ENCODE measurements at places on chromosomes 6 and 20.
A peak's percentile ranks its signal among the peaks of the same experiment; 100 is the strongest.

GRCh38 chr6:31791324-31792089 is 4.0 kb downstream of the VARS1 start:
- no peak for DNase-seq

DNA sequence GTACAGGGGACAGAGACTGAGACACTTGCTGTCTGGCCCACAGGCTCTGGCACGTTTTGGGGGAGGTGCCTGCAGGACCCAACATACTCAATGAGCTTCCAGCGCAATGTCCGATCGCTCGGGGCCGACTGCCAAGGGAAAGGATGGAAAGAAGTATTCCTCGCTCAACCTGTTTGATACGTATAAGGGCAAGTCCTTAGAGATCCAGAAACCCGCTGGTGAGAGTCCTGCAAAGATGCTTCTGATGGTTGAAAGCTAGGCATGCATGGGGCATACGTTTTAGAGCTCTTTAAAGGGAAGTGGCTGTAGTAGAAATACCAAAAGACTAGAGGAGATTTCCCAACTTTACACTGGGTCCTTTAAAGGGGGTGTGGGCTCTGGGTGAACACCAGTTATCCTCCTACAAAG is 2.2 kb downstream of the PRRC2A start:
- DNase-seq: no peak

DNA sequence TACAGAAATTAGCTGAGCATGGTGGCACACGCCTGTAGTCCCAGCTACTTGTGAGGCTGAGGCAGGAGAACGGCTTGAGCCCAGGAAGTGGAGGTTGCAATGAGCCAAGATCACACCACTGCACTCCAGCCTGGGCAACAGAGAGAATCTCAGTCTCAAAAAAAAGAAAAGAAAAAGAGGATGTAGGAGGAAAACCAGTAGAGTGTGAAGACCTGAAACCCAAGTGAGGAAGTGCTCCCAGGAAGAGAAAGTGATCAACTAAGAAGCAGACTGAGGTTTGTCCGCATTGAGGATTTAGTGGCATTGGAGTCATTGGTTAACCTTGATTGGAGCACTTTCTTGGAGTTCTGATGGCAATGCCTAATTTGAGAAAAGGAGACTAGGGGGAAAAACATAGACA is 20.6 kb upstream of the TASP1 start:
- no peak for DNase-seq

DNA sequence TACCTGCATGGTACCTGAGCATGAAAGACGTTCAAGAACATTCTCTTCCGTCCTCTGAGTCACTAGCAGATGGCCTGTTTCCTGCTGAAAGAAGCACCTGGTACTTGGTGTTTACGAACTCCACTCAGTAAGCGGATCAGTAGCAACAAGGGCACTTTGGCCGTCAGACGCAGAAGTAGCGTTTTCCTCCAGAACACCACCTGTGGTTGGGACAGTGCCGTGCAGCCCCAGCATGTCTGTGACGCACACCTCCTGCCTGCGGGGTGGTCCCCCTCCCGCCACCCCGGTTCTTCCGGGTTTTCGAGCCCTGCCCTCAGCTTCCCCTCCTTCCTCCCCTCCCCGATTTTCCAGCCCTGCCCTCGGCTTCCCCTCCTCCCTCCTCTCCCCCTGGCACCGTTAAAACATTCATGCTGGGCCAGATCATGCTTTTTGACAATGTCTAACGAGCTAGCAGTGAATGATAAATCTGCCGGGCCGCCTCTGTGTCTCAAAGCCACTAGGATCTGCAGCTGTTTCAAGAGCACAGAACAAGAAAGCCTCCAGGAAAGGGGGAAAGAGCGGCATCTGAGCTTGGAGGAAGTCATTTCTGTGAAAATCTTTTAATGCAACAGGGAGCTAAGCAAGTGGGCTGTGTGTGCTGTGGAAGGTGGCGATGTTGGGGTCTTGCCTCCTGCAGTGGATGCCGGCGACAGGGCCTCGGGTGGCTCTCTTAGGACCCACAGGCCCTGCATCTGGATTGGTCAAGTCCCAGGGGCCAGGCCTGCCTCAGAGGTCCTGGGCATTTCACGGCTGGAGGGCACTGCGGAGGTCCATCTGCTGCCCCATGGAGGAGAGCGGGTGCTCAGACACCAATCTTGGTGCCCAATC is 207.9 kb downstream of the ERMARD start:
- DNase-seq: peak; percentile 15

DNA sequence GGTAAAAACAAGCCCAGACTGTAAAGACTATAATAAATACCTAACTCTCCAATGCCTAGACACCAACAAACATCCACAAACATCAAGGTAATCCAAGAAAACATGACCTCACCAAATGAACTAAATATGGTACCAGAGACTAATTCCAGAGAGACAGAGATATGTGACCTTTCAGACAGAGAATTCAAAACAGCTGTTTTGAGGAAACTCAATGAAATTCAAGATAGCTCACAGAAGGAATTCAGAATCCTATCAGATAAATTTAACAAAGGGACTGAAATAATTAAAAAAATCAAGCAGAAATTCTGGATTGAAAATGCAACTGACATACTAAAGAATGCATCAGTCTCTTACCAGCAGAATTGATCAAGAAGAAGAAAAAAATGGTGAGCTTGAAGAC is 26.6 kb downstream of the NCOA6 start:
- DNase-seq: no peak

DNA sequence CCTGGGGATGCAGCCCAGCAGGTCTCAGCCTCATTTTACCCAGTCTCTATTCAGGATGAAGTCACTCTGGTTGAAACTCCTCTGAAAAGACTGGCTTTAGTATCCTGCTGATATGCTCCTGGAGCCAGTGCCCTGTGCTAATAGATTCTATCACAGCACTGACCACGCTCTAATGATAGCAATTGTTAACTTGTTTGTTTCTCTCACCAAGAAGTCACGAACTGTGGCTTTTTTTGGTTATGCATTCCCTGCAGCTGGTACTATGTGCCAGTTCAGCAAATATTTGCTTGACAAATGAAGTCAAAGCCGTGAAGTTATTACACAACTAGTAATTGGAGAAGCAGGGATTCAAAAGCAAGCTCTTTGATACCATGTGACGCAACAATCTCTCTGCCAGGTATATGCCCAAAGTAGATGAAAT is 754.6 kb downstream of the KIF16B start:
- DNase-seq: no peak

DNA sequence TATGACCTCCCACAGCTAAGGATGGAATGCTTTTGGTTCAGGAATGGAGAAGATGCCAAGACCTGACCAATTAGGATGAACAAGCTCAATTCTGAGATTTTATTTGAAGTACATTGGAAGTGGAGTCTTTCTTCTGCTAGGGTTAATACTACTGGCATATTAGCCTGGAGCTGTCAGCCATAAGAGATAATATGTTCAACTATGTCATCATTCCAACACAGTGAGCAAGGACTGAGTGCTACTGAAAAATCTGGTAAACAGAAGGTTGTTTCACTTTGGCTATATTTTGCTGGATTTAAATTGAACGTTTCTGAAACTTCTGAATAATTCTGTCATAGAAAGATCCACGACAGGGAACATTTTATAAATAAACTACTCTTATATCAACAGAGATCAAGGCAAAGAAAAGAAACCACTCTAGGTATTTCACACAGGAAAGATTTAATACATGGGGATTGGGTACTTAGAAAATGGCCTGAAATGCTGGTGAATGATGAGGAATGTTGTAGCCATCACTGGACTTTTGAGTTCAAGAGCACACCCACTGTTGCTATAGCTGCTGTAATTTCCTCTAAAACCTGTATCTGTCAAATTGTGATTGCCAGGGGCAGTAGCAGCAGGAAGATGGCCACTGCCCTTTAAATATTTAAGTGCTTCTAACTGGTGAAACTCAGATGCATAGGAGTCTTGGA is 200.5 kb downstream of the PLCB4 start:
- DNase-seq: no peak

- no peak for DNase-seq
These were observed 51.5 kb downstream of the PREX1 start for GRCh38 chr20:48776306-48776705.

DNA sequence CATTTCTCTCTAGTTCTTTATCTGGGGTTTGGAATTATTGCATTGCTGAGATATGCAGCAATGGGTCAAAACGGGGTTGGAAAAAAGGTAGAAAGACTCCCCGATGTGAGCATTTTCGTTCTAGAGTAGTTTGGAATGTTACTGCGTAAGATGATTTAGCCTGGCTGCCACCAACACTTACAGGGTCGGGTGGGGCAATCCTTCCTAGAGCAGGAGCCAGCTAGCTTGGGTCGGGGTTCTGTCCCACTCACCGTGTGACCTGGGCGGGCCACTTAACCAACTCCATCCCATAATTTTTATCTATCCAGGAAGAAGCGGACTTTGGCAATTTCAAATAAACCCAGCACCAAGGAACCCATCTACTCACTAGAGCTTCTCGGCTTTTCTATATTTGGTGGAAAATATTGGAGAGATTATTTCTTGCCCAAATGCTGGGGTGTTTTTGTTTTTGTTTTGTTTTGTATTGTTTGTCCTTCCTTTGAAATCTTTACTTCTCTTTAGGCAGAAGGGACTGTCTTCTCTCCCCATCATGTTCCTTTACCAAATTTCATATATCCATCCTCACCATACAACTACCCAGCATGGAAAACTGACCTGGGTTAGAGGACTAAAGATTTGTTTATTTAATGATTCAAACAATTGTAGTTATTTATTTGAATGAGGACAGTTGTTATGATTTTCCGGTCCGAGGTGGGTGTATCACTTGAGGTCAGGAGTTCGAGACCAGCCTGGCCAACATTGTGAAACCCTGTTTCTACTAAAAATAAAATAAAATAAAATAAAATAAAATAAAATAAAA is 72.4 kb downstream of the GPX5 start:
- DNase-seq: no peak

DNA sequence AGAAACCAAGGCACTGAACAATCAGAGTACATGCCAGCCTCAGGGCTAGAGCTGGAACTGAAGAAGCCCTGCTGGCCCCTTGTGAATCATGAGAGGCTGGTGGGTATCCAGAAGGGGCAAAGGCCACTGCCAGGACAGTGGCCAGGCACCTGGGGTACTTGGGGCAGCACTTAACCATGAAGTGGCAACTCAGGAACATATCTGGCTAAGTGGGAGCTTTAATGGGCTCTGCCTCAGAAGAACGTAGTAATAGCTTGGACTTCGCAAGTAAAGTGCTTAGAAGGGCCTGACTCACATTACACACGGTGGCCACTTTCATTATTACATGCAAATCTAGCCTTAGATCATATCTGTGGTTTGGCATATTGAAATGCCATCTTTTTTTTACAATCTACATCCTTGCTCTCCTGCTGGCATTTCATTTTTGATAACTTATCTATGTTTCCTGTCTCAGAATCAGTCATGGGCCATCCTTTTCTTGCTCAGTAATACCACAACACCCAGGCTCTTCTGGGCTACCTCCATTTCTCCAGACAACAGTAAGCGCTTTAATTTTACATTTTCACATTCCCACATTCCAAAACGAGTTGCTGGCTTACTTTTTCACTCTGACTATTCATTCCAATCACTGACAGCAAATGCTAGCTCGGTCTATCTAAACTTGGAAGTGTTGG is 21.6 kb downstream of the NAPB start:
- DNase-seq: no peak

GRCh38 chr6:165580136-165580535 is 82.9 kb downstream of the PDE10A start:
- no peak for DNase-seq

GRCh38 chr20:23082846-23083552 is 3.1 kb downstream of the CD93 start:
- no peak for DNase-seq

GRCh38 chr6:138817799-138818198 is 21.9 kb downstream of the ECT2L start:
- DNase-seq: no peak

GRCh38 chr6:142331601-142332000 is 29.8 kb downstream of the ADGRG6 start:
- no peak for DNase-seq

DNA sequence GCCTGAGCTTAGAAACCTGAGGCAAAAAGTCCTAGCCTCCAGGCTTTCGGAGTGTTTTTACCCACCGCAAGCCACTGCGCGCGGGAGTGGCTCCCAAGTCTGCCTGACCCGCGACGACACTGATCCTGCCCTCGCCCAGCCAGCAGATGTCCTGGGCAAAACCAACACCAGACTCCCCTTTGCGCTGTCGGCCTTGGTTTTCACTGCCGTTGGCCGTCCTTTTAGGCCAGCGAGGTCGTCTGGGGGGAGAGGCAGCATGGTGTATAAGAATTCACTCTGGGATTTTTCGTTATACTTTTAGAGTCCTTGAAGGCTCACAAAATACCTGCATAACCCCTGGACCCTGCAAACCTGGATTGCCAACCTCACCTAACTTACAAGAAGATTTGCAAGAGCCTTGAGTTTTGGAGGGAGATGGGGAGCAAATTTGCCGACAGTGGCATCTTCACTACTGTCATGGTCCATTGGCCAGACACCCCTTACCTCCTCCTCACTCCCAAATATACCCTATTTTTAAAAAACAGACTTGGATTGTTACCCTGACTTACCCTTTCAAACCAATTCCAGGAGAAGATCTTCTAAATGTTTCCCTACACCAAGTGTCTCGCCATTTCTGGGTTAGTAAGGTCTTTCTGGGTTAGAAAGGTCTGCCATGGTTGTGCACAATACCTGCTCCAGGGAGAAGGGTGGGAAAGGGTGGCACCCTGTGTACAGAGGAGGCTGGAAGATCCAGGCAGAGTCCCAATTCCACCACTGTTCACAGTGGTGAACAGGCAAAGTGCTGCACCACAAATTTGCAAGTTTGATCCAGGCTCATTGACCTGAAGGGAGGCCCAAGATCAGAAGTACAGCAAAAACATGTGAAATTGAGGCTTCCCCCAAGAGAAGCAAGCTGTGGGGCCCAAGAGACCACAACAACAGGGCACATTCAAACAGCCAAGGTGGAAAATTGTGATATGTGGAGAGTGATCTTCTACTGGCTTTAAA is 4.4 kb downstream of the FOXA2 start:
- no peak for DNase-seq

DNA sequence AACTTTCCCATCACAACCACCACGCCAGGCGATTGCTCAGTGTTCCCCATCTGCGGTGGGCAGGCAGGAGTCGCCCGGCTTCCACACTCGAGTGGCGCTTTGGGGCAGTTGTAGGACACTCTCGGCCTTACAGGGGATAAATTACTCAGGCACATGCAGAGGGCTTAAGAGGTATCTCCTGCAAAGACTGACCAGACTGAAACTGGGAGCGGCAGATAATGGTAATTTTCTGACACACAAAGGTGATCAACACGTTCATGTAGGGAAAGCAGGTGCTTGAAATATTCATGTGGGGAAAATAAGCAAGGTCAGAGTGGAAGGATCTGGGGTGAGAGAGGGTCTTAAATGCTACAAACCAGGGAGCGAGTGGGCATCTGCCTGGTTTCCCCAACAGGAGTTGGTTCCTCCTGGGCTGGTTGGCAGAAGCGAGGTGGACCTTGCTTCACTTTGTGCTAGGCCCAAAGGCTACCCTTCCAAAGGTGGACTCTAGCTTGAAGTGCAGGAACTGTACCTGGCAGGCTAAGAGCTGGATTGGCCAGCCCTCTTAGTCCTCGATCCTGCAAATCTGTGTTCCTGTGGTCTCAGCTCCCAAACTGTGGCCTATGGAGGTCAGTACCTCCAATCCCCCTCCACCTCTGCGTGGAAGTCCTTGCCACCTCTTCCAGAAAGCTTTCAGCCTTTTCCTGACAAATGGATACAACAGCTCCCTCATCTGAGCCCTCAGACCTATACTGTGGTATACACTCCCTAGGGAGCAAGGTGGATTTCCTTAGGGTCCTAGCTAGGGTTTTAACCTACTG is 16.7 kb downstream of the PLAGL2 start:
- no peak for DNase-seq

Data from activated naive CD8-positive, alpha-beta T cell treated with anti-CD3 and anti-CD28 coated beads, Interleukin-2, amount 50 U/mL, for 16 hours (primary cell).